Stromal cell of bone marrow (primary cell): ENCODE measurements at places on chromosomes 12 and 14.

DNA sequence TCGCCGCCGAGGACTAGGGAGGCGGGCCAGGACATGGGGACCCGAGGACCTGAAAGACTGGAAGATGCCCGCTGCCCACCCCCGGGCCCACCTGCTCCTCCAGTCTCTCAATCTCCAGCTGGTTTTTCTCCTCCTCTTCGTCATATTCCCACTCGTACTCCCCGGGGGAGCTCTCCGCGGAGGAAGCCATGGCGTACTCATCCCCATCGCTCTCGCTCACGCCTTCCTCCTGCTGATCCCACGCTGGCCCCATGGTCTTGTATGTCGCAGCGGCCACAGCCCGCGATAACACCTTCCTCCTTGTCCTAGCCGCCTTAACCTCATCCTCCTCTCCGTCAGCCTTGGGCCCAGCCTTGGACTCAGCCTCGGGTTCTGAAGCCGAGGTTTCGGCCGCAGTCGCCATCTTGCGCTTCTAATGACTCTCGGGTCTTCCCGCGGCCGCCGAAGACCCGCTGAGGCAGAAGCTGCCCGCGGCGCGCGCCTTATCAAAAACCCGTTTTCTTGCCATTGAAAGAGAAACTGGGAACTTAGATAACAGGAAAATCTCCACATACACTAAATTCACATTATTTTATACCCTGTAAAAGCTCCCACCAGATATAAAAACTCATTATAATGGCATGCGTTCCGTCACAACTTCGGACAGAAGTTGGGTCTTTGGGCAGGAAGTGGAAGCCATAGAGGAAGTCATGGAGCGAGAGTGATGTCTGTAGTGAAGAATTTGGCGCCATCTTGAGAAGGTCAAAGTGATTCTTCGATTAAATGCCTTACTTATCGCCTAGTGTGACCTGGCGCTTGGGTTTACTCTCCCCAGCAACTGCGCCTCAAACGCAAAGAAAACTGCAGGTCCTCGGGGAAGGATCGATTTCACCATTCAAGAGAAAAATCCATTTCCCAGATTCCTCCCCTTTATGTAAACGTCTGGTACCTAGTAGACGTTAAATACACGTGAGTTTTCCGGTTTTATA is at the start of gene SART3:
Gene SART3, minus strand, starts transcription at position 422 of the 968 bp plus-strand sequence. Its CDS starts 19 bp downstream, at position 403.
- DNase-seq = peak; percentile 81

DNA sequence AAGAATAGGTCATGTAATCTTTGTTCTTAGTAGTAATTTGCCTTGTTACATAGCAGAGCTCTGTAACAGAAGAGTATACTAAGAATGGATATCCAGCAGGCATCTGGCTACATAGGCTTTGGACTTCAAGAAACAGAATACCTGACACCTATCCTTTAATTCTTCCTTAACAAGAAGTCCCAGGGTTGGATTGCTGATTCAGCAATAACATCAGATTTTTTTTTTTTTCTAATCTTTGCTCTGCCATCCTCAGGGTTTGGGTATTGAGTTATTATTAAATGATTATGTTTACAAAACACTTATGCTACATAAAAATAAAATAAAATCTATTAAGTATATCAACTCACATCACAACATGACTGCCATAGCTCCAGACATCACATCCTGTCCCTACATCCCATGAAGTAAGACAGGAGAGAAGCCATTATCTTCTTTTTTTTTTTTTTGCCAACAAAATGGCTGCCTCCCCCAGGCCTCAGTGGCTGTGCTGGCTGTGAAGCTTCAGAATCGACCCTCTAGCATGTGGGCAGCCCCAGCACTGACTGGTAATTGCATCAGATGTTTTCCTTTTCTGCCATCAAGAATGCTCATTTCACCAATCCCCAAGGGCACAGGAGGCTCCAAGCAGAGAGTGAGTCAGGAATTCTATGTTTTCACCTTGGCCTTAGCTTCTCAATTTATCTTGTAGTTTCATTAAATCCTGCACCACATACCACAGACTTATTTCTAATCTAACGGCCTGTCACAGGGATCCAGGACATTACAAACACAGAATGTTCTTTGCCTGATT is 186.2 kb downstream of the DICER1 start:
- DNase-seq = no peak

DNA sequence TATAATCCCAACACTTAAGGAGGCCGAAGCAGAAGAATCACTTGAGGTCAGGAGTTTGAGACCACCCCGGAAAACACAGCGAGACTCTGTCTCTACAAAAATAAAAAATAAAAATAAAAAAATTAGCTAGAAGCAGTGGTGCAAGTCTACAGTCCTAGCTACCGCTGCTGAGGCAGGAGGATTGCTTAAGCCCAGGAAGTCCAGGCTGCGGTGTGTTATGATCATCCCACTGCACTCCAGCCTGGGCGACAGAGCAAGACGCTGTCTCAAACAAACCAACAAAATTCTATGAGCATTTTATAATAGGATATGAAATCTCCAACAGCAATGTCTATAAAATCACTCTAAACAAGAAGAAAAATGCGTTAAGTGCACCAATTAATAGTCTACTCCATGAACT is 75.3 kb downstream of the PPP1R12A start:
- no peak for DNase-seq

DNA sequence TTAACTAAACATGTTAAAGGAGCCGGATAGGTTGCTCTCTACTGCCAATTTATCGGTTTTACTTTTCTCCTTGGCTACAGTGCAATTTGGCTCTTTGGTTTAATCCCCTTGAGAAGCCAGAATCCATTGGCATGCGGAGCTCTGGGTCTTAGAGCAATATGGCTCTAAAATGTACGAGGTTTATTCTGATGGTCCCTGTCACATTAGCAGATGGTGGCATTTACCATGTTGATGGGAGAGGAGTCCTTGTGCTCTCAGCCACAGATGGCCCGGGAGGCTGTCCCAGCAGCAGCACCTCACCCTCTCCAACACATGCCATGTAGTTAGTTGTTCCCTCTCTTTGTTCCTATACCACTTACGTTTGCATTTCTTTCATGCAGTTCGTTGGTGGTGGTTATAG is 179.7 kb downstream of the RGS6 start:
- no peak for DNase-seq

DNA sequence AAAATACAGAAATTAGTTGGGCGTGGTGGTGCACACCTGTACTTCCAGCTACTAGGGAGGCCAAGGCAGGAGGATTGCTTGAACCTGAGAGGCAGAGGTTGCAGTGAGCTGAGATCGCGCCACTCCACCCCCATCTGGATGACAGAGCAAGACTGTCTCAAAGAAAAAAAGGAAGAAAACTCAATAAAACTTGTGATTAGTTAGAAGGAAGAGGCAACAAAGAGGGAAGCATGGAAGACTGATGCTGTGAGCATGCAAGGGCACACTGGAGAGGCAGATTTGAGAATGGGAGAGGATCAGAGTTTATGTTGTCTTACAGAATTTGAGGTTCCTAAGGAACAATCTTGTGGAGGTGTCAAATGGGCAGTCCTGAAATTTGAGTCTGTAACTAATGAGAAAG is 2.8 kb upstream of the ZC2HC1C start:
- no peak for DNase-seq

- DNase-seq = no peak
Observed at GRCh38 chr14:72763892-72764291, 130.0 kb downstream of the DPF3 start.

GRCh38 chr12:25436206-25437030 is 116.7 kb downstream of the LMNTD1 start:
- peak; percentile 76 for DNase-seq

DNA sequence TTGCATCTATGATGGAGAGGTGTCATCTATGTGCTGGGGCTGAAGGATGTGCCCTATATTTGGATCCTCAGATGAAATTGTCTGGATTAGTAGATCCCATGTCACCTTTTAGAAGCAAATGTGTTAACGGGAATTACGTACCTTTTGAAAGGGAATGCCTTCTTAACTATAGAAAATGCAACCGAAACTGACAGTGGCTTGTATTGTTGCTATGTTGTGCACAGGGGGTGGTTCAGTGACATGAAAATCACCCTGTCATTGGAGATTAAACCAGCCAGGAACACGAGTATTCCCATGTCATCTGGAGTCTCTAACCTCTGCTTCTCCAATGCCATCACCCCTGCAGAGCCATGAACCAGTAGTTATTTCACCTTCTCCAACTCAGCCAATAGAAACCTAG is 110.2 kb downstream of the METTL25 start:
- DNase-seq = no peak

GRCh38 chr12:12540261-12541013 is 22.2 kb downstream of the DUSP16 start:
- DNase-seq = no peak

GRCh38 chr14:34628681-34629135 is 1.2 kb downstream of the SNX6 start:
- DNase-seq = no peak

- DNase-seq = no peak
Observed at GRCh38 chr14:96376093-96376492, 12.8 kb downstream of the GSKIP start.

- peak; percentile 22 for DNase-seq
Observed at GRCh38 chr14:32808644-32809043, 130.0 kb upstream of the NPAS3 start.

DNA sequence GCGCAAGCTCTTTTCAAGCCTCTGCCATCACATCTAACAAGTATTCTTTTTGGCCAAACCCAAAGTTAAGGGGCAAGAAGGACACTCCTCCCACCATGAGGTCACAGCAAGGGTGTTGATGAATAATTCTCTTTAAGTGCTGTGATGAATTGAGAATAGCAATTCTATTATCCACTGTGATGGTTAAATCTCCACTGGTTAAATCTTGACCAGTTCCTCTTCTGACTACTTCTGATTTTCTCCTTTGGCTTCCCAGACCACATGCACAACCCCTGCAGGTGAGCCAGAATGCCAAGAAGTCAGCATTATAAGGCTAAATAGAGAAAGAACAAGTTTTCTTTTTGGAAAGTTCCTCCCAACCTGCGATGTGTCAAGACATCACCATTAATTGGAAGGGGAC is 90.6 kb upstream of the BCL2L14 start:
- DNase-seq = no peak

- no peak for DNase-seq
Observed at GRCh38 chr12:83826112-83826511, 1086.5 kb downstream of the SLC6A15 start.

DNA sequence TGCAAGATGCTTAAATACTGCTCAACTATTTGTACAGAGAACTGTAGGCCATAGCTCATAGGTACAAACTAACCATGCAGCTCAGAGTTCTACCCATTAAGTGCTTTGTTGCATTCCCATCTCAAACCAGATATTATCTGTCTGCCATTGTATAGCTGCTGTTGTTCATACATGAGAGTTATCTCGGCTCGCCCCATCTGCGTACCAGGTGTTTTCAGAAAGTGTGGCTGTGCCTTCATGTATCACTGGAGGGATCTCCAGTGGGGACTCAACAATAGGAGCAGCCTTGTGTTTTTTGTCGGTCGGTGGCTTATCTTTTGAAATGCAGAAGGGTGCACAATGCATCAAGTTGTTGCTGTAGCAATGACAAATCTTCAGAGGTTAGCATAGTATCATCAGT is 678.3 kb downstream of the RERGL start:
- no peak for DNase-seq

GRCh38 chr12:121059031-121059898 is 20.2 kb upstream of the OASL start:
- no peak for DNase-seq

- peak; percentile 89 for DNase-seq
Observed at GRCh38 chr12:15757553-15758255, 31.5 kb downstream of the EPS8 start.

GRCh38 chr12:49331380-49332222 is 5.4 kb downstream of the C1QL4 start:
- DNase-seq = peak; percentile 51

GRCh38 chr14:37384870-37385596 is 187.3 kb downstream of the MIPOL1 start:
- no peak for DNase-seq

- DNase-seq = no peak
Observed at GRCh38 chr14:103112400-103113243, 10.6 kb upstream of the TNFAIP2 start.

GRCh38 chr14:69559581-69560011 is 15.1 kb downstream of the CCDC177 start:
- DNase-seq = no peak

DNA sequence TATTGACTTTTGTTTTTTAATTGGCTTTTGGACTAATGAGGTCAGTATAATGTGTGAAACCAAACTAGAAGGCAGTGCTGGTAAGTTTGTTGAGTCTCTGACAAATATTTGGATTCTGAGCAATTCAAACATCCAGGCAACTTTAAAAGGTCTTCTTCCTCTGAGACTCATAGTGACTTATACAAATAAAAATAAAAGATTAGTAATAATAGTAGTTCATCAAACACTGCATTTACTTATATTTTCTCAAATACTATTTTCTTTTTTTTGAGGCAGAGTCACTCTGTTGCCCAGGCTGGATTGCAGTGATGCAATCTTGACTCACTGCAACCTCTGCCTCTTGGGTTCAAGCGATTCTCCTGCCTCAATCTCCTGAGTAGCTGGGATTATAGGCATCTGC is 337.9 kb downstream of the DAD1 start:
- peak; percentile 16 for DNase-seq

DNA sequence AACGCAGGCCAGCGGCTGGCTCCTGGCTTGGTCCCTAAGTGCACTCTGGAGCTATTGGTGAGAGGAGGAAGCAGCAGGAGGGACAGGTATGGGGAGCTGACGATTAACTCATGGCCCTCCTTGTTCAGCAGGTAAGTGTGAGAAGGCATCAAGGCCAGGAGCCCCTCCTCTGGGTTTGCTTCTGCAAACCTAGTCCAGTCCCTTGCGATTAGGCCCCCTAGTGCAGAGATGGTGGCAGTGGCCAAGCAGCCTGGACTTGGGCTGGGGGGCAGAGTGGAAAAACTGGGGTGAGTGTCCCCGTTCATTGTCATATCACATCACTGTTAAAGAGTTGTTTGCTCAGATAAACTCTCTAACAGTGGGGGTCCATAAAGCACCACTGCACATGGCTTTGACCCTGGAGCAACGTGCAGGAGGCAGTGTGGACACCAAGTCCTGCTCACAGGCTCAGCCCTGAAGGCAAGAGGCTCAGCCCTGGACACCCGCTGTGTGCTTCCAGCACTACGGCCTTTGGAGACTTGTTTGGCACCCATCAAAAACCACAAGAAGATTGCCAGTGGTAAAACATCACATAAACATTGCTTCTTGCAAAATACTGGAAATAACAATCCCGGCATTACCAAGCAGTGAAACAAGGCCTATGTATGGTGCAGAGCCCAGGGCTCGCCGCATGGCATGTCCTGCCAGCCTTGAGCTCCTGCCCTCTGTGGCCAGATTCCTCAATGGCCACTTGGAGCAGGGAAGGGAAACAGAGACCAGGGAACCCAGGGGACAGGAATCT is 184.3 kb upstream of the RTL1 start:
- DNase-seq = peak; percentile 21

GRCh38 chr12:56202366-56202765 is 13.1 kb upstream of the SMARCC2 start:
- no peak for DNase-seq

DNA sequence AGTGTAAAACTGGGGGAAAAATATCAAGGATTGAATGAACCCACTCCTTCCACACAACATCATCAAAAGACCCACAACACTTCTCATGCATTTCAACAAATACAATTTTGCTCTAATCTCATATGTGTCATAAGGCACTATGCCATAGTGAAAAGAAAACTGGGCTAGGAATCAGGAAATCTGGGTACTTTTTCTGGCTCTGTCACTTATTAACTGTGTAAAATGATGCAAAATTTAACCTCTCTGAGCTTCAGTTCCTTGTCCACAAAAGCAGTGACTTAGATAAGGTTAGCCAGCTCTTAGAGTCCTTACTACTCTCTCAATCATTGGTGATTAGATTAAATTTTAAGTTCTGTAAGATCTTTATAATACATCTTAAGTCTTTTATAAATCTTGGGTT is 250.5 kb upstream of the SOX5 start:
- DNase-seq = no peak

GRCh38 chr12:93848523-93849101 is 171.4 kb downstream of the CRADD start:
- DNase-seq = no peak

GRCh38 chr12:125105600-125105999 is 40.4 kb downstream of the AACS start:
- DNase-seq = no peak
